T-helper 9 cell (primary cell): ENCODE measurements at places on chromosomes 3 and 15.

DNA sequence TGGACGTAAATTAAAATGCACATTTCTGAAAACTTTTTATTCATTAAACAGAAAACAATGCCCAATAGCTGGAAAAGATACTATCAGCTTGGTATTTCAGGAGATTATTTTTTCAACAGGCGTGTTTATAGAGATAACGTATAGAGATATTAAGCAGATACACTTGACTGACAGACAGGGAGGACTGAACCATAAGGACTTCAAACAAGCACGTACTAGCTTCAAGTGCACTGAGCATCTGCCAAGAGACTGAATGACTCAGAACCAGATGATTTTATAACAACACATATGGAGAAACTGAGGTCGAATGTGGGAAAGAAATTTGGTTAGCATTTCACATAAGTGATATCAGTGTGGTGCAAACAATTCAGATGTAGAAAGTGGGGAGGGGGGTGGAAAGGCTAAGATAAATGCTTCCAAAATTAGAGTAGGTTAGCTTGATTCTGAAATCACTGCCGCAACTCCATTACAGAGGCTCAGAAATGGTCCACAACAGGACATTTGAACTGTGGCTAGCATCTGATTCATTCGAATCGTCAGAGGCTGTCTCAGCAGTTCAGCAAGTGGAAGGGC, 103.5 kb downstream of the SEMA6D start:
- no peak for DNase-seq

DNA sequence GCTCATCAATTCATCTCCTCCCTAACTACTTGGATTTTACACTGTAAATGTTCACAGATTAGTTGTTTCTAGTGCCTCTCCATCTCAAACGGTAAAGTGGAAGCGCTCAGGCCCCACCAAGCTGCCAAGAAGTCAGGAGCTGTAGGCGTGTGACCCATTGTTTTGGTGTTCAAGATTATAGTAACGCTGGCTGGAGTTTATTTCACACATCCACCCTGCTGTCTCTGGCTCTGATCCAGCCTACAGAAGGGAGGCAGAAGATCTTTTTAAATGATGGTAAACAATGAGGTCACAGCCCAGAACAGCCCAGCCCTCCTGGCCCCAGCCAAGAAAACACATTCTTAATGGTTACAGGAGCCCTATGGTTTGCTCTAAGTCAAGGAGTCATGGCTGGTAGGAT, 25.7 kb upstream of the GALNT15 start:
- DNase-seq, result no peak

GRCh38 chr3:135513106-135514059, 452.1 kb upstream of the PPP2R3A start:
- DNase-seq, result no peak

DNA sequence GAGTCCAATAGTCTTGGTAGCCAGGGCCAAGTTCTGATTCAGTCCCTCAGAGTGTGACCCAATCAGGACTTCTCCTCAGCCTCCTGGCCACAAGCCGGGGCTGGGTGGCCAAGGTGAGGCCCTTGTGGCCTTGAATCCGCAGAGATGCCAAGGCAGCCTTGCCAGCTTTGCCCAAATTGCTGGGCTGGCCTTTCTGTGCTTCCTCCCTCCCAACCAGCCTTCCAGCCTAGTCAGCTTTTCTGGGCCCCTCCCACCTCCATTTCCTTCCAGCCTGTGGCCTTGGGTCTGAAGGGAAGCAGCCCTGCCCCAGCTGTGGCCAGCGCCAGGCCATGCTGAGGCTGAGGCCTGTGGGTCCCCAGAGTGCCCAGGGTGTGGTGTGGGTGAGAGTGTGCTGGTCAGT, 34.3 kb upstream of the ANKDD1A start:
- DNase-seq, result no peak

DNA sequence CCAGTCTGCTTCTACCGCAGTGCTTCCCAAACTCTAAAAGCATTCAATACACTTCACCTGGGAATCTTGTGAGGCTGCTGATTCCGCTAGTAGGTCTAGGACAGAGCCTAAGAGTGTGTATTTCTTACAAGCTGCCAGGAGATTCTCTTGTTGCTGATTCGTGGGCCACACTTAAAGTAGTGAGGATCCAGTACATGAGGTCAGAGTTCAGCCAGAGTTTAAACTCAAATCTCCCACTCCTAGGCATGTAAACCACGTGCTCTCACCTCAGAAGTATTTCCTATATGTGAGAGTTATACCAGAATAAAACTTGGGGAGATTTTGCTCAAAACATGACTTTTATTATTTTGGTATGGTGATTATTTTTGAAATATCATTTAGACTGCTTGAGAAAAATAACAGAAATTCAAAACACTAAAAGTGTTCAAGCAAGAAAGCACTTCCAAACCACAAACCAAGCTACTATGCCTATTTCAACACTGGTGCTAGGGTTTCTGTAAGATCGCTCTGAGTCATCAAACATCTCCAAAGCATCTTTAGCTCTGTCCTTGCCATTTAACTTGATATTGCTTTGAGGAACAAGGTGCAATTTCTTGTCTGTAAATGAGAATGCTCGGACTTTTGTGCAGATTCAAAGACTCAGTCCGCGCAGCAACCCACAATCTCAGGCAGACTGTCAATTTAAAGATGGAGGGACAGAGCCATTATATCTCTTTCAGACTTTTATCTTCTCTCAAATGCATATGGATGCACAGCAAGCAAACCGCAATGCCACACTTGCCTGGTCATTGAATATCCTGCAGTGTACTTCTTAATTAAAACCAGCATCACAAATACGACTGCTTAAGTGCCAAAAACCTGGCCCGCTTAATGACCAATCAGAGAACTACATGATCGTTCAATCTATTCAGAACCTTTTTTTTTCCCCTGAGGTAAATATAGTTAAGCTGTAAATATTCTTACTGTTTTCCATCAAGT, 59.8 kb downstream of the AGTR1 start:
- no peak for DNase-seq

GRCh38 chr3:30437171-30437601, 169.2 kb upstream of the TGFBR2 start:
- no peak for DNase-seq

GRCh38 chr15:37793851-37794250, 140.6 kb upstream of the TMCO5A start:
- DNase-seq, result no peak

DNA sequence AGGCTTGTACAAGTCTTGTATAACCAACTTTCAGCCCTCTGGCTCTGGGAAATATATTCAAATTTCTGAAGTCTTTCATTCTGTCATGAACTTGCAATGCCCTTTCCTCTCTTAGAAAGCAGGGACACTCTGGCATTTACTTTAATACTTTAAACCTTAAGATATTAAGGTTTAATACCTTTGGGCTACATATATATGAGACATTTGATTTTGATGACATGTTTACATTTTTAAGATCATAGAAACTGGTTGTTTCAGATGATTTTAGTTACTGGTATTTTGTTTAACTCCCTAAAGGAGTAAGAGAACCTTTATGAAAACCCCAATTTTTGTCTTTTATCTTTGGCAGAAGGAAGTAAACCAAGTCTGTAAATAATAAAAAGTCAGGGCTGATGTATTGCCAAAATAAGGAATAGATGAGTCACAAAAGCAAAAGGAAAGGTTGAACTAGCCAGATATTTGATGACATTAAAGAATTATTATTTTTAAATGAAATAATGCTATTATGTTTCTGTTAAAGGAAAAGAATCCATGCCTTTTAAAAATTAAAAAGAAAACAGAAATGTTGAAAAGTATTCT, 579.0 kb upstream of the CBLB start:
- DNase-seq, result no peak

- no peak for DNase-seq
Observed at GRCh38 chr3:174431717-174432116, 427.4 kb upstream of the NAALADL2 start.

GRCh38 chr3:194167480-194168282, 31.7 kb downstream of the HES1 start:
- no peak for DNase-seq

- no peak for DNase-seq
Observed at GRCh38 chr15:30985081-30985531, 6.3 kb downstream of the MTMR10 start.

DNA sequence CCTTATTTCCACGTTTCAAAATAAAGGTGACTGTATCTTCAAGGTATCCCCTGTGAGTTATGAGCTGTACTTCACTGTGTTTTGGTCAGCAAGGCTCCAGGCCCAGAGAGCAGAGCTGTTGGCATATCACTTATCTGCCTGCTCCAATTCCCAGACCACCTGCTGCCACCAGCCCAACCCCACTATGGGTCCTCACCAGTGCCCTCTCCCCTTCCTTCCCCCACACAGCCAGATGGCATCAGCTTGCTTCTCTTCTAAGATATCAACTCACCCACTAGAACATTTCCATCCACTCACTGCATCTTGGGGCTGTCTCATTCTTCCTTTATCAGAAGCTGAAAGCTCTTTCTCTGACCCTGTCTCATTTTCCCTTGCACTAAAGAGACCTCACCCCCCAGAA, 136.9 kb upstream of the EIF1B start:
- DNase-seq, result no peak

DNA sequence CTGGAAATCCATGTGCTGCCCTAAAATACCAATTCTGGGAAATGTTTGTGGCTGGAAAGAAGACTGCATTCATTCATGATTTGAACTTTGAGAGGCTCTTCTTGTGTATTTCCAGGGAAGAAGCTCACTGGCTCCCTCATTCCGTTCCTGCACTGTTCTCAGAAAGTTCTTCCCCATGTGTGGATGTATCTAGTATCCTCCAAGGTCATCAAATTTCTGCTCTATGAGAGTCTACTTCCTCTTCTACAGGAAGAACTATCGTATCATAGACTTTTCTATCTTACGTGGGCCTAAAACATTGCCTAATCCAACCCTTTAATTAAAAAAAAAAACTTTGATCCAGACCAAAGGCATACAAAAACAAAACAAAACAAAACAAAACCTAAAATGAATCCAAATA, 2.9 kb downstream of the CCR3 start:
- DNase-seq, result no peak

GRCh38 chr15:86082619-86083380, 3.1 kb downstream of the AGBL1 start:
- DNase-seq, result no peak

- no peak for DNase-seq
Observed at GRCh38 chr3:27713435-27714145, 8.5 kb downstream of the EOMES start.

GRCh38 chr3:152196782-152197181, 71.9 kb upstream of the MBNL1 start:
- no peak for DNase-seq

GRCh38 chr3:120615847-120616609, 19.9 kb downstream of the NDUFB4 start:
- DNase-seq, result no peak

GRCh38 chr3:172145031-172145686, 105.8 kb downstream of the FNDC3B start:
- no peak for DNase-seq

DNA sequence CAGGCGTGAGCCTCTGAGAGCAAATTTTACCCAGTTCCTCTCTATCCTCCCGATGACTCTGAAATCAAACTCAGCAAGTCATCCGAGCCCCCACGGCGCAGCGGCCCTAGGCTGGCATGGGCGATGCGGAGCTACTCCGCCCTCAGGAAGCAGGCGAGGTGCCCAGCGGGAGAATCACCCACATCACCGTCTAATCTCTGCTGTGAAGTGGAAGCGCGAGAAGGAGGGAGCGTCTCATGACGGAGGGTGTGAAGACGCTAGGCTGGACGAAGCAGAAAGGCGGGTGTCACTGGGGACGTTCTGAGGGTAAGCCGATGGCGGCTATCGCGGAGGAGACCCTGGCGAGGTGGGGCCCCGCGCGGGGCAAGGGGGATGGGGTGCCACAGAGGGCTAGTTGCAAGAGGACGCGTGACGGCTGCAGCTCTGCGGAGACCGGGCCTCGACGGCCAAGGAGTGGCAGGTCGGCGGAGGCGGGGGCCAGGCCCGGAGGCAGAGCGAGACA, 9.1 kb upstream of the GNAI2 start:
- peak; percentile 30 for DNase-seq

- no peak for DNase-seq
Observed at GRCh38 chr3:106337116-106337515, 468.3 kb upstream of the CBLB start.

GRCh38 chr3:184760337-184761074, 48.6 kb upstream of the MAGEF1 start:
- no peak for DNase-seq

DNA sequence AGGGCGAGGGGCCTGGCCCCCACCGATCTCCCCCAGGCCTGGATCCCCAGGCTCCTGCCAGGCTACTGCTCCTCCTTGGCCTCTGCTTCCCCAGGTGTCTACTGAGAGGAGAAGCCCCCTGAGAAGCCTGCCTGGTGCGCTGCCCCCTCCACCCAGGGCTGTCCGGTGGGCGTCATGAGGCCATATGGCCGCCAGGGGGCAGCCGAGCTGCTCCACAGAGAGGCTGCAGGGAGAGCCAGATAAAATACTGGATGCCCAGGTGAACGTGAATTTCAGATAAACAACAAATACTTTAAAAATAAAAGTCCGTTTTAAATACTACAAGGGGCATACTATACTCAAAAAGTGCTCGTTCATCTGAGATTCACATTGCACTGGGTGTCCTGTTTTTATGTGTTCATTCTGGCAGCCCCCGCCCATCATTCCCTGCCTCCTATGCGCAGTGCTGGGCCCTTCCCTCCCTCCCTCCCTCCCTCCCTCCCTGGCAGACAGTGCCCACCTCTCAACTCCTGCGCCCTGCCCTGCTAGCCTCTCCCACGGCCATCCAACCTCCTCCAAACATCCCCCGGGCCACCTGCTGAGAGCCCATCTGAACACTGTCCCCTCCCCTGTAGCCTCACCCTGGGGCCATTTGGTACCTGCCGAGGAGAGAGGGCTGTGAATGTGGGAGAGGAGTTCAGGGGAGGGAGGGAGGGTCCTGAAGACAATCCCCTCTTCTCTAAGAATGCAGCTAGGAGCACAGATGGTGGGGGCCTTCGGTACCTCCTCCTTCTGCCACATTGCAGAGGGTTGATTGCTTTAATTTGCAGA, 29.6 kb downstream of the PSTPIP1 start:
- peak; percentile 66 for DNase-seq

DNA sequence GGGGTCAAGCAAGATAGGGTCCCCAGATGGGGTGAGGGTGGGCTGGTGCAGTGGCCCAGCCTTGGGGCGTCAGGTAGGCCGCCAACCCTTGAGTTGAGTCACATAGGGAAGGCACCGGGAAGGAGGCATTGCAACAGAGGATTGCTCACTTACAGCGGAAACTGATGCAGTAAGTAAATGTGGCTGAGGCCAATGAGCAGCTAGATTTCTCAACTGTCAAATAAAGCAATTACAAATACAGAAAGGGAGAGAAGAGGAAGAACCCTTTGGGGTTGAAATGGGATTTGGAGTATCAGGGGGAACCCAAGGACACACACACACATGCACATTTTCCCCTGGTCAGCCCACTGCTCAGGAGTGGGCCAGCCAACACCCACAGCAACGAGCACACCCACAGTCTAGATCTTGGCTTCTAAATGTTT, 44.0 kb downstream of the CHSY1 start:
- DNase-seq, result no peak
